ENCODE measurements at places on chromosomes 3 and 15.

GRCh38 chr3:178406206-178406605 is 130.0 kb upstream of the KCNMB2 start:
- no peak for DNase-seq

- no peak for DNase-seq
Measured at GRCh38 chr3:105997800-105998526, 129.2 kb upstream of the CBLB start.

- DNase-seq, result no peak
Measured at GRCh38 chr3:112640276-112640929, 540 bp downstream of the CCDC80 start.

- DNase-seq, result no peak
Measured at GRCh38 chr3:49653621-49654020, 20.5 kb upstream of the APEH start.

DNA sequence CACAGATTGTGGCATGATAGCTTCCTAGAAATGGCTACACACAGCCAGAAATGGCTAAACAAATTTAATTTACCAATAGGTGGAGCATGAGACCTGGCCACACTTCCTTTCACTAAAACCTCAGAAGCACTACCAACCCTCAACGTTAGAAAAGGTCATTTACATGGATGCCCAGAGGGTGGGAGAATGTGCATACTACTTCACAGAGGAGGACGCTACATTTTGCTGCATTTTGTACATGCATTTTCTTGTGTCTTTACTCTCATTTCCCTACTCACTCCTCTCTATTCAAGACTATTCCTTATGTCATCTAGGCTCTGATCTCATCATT is 40.1 kb downstream of the C2CD4B start:
- DNase-seq, result no peak
